ENCODE measurements at places on chromosomes 11 and 22.

DNA sequence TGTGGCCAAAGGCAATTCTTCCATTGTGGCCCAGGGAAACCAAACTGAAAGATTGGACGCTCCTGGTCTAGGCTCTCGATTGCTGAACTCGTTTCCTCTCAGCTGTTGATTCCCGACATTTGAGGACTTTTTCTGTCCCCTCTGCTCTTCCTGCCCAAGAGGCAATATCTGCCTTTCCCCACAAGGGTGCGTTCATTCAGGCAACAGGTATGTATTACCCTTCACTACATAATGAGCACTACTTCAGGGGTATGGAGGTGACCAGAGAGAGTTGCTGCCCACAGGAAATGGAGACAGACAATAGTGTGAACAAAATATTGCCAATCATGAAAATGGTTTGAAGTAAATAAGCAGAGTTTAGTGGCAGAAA is 8.2 kb downstream of the PTH start:
- DNase-seq: no peak

- DNase-seq: no peak
Measured at GRCh38 chr11:34036456-34036855, 15.1 kb upstream of the CAPRIN1 start.

DNA sequence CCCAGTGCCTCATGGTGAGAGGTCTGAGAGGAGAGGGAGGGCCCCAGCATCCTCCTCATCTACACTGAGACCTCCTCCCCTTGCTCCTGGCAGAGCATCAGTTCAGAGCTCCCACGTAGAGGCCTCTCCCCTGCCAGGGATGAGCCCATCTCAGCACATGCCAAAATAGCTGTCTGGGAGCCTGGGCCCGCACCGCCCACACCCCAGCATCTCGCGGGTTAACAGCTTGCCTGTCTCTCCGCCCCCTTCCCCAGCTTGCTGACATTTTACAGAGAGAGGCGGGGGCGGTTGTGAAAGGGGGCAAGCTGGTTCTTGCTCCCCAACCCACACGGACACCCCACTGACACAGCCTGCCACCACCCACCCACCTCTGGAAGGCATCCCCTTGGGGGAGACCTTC is 6.4 kb downstream of the DGKZ start:
- no peak for DNase-seq

DNA sequence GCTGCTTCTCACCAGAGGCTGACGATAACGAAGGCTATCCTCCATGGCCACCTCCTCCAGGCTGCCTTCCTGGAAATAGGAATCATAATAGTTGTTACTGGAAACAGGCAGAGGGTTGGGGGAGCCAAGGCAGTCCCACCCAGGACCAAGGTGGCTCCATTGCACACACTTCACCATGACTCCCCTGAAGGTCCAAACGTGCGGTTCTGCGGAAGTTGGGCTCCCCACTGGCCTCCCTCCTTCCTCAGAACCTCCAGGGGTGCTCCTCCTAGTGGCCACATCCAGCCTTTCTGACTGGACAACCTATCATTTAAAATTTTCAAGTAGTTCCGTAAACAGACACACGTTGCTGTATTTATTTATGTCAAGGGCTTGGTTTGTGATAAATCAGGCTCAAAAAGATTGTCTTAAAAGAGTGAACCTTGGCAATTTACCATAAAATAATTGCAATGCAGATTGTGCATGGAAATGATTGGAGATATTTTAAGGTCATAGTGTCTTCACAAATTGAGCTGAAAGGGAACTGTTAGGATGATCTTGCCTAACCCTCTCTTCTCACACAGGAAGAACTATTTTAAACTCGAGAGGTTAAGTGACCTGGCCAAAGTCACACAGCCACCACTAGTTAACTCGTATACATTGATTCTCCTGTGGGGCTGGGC is 1.4 kb upstream of the TCN2 start:
- peak; percentile 61 for DNase-seq
